Stimulated activated CD4-positive, alpha-beta T cell treated with anti-CD3 and anti-CD28 coated beads, Interleukin-12 subunit alpha, Interleukin-12 subunit beta, amount 100 ng/mL, for 4 hours (primary cell): ENCODE measurements at places on chromosomes 1 and 21.

DNA sequence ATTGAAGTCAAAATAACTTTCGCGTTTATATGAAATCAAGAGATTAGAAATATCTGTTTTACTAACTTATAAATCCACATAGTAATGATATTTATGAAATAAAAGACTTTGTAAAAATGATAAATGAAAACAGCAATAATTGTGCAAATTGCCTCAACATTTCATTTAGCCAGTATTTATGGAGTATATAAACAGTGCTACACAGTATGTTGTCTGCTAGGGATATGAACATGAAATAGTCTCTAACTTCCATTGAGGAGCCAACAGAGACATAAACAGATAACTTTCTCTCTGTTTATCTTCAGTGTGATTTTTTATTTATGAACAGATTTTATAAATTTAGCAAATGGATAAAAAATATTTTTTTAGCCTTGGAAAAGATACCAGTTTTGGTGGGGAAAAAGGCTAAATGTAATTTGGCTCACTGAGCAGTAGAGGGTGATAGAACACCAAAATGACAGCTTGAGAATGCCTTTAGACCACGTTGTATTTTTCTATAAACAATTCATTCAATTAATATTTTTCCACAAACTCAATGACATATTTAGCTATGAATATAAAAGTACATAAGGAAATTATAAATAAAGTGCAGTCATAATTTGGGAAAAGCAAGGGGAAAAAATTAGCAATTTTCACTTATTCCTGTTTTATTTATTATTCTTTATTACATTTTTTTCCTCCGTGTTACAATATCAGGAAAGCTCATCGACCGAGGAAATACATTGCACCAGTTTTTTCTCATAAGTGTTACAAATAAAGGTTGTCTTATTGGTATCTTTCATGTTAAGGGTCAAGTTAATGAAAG lies 47.5 kb upstream of the EEIG2 start:
- no peak for DNase-seq

DNA sequence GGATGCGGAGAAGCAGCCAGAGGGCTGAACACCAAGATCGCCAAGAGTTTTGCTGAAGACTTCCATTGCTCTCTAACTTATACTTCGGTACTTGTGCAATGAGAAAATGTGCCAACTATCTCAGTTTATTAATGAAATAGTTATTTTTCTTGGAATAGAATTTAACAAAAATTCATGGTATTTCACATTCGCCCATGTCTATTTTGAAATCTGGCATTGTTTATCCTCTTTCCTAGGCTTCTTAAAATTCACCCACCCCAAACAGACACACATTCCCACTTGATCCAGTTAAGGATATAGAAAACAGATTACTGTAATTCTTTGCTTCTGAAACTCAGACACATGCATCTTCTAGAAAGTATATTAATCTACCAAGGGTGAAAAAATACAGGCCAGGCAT lies 56.3 kb upstream of the ADAMTS5 start:
- no peak for DNase-seq

GRCh38 chr1:164602480-164603093 lies 43.6 kb downstream of the PBX1 start:
- no peak for DNase-seq

- DNase-seq = no peak
Measured at GRCh38 chr1:224435318-224435763, 744 bp upstream of the WDR26 start.

GRCh38 chr1:81408419-81408818 lies 392.3 kb upstream of the ADGRL2 start:
- no peak for DNase-seq

DNA sequence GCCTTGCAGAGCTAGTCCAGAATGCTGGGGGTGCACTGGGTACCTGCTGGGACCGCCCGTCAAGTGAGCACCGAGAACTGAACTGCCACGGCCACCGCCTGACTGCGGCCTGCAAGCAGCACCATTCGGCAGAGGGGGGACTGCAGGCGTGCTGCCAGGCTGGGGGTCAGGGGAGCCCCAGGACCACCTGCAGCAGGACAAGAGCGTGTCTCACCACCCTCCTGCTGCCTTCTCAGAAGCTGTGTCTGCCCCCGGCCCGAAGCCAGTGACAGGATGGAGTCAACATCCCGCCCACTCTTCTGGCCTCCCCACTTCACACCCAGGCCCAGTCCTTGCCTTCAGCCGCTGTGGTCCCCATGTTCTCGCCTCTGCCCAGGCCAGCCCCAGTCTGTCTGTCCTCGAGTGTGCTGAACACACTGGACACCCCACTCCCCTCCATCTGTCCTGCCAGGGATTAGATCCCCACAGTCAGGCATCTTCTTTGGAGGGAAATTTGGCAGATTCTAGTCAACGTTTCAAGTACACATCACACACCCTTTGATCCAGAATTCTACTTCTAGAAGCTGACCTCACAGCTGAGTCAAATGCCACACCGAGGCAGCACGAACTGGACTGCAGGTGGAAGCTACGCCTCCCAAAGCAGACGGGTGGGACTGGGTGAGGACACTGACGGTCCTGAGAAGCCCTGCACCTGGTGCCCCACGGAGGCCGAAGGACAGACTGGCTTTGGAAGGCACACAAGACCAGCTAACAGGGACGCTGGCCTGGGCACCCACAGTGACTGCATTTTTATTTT lies 26.0 kb downstream of the PTTG1IP start:
- no peak for DNase-seq

GRCh38 chr1:4402032-4402431 lies 252.4 kb upstream of the AJAP1 start:
- no peak for DNase-seq

- no peak for DNase-seq
Measured at GRCh38 chr1:168792592-168793125, 63.7 kb upstream of the DPT start.

DNA sequence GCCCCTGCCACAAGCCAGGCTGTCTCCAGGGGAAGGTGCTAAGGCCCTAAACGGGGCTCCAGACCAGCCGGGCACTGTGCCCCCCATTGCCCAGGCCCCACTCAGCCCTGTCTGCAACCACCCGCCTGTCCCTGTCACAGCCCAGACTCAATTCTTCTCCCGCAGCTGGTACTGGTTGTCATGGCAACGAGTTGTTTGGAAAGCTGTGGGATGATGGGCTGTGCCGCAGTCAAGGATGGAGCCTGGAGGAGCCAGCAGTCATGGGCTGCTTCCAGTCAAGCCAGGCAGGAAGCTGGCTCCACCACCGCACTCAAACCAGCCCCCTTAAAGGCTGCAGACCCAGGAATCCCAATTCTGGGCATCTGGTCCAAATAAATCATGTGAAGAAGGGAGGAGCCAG lies 4.2 kb downstream of the SPOCD1 start:
- no peak for DNase-seq

DNA sequence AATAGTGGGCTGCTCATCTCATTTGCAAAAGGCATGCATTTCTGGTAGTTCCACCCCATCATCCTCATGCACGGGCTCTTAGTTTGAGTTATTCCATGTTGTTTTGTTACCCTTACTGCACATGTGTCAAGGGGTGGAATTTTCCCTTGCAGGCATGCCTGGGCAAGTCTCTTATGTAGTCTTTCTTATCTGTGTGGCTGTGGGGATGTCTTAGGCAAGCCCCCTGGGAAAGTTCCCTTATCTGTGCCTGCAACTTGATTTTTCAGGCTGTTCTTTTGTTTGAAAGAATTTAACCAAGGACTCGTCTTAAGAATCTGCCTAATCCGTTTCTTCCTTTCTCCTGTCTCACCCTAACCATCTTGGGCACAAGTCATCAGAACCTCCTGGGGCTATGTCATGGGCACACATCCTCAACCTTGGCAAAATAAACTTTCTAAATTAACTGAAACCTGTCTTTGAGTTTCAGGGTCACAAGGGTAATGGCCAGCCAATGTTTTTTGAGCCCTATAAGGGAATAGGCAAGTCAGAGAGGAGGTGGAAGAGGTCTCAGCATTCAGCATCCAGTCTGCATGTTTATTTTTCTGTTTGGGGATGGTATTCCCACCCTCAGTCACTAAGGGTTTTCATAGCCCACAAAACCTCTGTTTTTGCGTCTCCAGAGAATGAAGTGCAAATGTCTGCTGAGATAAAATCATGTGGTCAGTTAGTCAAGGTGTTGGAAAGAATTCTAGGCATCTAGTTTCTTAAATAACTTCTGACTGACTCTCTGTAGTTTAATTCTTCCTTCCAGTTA lies 579.7 kb downstream of the PLA2G4A start:
- no peak for DNase-seq

- no peak for DNase-seq
Measured at GRCh38 chr1:242836423-242836822, 311.9 kb upstream of the PLD5 start.

DNA sequence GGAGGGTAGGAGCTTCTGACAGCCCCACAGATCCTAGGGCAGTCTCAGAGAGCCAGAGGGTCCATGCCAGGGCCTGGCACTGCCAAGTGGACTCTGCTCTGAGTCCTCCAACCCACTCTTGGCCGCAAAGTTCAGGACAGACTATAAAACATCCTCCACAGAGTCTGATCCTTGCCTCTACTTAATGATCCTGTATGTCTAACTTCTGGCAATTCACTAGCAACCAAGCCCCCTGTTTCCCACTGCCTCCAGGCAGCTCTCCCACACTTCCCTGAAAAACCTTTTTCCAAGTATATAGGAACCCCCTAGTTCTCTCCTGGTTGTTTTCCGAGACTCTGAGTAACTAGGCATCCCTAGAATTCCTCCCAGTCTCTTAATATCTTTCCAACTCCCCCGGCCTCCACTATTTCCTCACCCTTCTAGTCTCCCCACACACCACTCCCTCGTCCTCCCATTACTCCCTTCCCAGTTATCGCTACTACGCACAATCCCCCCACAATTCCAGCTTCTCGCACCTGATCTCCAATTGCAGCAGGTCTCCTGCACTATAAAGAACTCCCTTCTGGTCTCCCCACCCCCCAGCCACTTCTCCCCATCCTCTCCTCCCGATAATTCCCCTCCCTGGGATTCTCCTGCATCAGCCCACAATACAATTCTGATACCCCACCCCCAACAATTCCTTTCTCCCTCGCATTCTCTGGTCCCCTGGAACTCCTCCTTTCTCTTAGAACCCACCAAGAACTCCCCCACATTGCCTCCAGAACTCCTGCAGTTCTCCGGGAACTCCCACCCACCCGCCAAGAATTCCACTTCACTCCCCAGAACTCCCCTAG lies 574 bp downstream of the IGSF9 start:
- no peak for DNase-seq

DNA sequence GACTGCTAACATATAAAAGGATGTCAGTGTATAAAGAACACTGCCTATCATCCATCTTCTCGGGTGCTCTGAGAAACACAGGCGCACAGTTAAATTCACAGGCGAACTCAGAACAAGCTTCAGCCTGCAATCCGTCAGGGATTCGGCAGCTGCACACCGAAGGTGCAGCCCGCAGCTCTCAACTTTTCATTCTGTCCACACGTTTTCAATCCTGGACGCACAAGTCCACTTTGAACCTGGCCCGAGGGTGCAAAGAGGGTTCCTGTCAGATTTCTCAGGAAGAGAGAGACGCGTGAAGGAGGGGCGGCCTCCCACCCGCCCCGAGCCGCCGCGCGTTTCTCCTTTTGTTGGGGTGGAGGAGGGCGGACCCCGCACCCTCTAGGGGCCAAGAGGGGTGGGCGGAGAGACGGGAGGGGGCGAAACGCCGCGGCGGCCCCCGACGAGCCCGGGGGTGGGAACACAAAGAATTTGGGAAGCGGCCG lies 724 bp downstream of the DOCK7 start:
- DNase-seq = peak; percentile 10

DNA sequence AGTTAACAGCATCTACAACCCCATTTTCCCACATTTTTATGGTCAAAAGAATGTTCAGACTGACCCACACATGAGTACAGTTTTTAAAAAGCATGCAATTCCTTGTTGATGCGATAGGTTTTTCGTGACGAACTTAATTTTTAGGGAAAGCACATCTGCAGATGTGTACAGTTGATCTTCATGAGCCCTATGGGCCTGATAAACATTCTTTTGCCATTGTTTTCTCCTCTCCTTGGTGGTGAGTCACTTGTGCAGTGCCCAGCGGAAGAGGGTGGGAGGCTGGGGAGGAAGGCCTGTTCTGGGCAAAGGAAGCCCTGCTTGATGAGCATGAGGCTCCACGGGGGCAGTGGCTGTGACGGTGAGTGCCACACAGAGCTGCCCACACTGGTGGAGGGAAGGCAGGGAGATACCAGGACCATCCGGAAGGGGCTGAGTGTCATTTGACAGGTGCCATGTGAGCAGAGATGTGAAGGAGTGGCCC lies 5.3 kb downstream of the ARF1 start:
- no peak for DNase-seq
